ENCODE measurements at places on chromosomes 2 and 18.

DNA sequence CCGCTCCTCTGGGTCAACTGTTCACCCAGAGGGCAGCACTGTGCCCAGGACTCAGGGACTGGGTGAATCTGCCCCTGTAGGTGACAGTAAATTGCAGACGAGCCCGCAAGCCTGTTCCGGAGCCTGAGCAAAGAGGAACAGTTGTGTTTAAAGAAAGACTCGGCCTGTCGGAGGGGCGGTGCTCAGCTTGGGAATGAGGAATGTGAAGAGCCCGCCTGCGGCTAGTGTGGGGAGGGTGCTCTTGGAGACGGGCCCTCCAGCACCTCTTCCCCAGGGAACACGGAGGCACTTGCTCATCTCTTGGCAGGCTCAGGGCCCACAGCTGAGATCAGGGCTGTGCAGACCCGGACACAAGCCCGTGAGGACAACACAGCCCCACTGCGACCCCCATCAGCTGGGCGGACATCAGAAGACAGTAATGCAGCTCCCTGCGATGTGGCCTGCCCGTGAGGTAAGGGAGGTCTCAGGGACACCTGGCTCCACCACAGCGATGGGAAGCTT is 299.0 kb downstream of the NDUFA10 start:
- no peak for DNase-seq

GRCh38 chr2:238689331-238689730 is 158.6 kb upstream of the TWIST2 start:
- DNase-seq, result no peak

DNA sequence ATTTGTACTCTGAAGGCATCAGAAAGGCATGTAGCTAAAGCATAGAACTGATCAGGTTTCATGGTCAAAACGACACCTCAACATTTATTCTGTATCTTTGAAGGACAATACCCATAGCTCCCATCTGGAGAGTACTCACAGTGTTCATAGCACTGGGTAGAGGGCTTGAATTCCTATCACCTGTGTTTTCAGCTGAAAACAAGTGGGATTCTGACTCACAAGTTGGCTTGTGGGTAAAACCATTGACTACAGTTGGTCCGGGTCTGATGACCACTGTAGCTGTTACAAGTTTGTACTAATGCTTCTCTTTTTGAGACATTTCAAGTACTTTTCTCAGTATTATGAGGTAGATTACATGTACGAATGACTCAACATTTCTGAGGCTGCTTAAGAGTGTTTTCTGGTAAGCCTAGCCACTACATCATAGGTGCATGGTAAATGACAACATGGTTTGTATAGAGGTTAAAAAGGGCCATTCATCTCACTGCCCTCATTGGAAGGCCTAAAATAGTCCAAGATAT is 68.6 kb upstream of the PELI1 start:
- no peak for DNase-seq

DNA sequence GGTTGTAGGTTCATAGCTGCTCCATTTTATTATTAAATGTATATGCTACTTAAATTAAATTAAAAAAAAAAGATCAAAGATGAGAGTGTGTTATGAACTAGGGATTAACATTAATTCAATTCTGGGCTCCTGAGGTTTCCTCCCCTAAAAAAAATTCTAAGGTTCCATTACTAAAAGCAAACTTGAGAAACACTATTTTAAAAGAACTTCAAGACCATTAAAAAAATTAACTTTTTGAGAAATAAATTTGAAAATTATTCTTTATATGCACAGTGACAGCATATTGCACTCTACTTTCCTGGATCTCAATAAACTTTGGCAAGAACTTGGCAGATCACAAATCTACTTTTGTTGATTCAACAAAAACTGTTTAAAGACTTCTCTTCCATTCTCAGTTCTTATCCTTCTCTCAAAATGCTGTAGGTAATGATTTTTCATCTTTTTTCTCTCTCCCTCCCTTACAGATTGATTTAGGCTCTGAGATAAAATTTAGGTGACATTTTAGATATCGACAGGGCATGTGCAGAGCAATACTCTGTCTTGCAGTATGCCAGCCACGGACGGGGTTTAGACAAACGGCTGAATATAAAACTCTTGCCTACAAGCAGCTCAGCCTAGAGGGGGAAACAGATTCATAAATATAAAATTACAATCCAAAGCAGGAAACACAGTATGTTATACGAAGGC is 592 bp upstream of the MARS2 start:
- no peak for DNase-seq

DNA sequence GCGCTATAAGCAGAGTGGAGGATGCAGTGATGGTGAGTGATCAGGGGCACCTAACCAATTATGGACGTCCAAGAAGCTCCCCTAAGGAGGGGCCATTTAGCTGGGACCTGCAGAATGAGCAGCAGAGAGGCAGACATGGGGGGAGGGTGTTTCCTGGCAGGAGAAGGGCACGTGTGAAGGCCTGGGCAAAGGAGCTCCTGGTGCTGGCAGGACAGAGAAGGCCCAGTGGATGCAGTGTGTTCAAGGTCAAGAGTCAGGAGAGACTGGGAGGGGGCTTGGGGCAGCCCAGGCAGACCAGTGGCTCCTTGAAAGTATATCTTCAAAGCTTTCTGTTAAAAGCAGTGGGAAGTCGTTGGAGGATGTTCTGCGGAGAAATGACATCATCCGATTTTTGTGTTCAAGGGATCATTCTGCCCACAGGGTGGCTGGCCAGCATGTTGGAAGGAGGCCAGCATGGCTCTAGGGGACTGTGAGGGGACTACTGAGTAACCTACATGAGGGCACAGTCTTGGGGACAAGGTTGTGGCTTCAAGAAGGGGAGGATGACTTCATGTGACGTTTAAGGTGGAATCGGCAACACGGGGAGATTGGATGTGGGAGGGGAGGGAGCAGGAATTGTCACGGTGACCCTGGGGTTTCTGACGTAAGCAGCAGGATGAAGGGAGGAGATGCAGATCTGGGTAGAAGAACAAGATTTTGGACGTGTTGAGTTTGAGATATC is 9.0 kb upstream of the CIB4 start:
- DNase-seq, result no peak

DNA sequence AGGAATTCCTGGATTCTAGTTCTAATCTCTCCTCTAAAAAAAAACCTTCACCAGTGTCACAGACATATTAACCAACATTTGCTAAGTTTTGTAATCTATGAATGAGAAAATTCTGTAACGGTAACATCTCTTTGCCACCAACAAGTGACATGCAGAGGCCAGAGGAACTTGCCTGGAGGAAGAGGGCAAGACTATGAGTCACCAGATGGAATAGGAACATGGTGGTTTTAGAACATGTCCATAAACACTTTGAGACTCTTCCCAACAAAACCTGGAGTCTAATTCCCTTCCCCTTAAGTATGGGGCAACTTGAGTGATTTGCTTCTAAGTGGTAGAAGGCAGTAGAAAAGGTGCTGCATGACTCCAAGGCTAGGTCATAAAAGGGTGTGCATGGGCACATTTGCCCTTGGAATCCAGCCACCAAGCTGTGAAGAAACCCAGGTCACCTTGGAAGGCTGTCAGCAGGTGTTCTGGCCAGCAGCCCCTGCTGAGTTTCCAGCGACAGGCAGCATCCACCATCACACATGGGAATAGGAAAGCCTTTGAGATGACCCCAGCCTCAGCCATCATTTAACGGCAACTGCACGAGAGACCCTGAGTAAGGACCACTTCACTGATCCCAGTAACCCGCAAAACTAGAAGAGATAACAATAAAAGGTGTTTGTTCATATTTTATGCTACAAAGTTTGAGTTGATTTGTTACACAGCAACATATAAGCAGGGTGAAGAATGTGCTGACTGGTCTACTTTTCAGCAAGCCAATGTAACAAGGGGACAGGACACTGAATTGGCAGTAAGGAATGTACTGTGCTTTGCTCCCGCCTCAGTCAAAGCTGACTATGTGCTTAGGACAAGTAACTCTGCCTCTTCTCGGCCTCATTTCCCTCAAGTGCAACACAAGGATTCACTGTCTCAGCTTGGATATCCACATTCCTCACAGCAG is 90.6 kb downstream of the SKA1 start:
- DNase-seq, result no peak
